ENCODE measurements at places on chromosomes 6 and 20. TPM values are rescaled to one million over a fixed set of nuclear protein-coding genes. Genes with fewer than 3 reads are reported as not detected.
A peak's percentile ranks its signal among the peaks of the same experiment; 100 is the strongest.

GRCh38 chr6:12618296-12618695 is 98.3 kb upstream of the PHACTR1 start:
- no peak overlapping the region for H3K27ac ChIP-seq
- H3K36me3 ChIP-seq: no peaks in the 10 kb centered on the region
- H3K27me3 ChIP-seq: no peaks in the 10 kb centered on the region

- H3K27ac ChIP-seq: no peak overlapping the region
- H3K4me1 ChIP-seq: peaks cover 9% of the 10 kb centered on the region
- no peaks in the 10 kb centered on the region for H3K36me3 ChIP-seq
- peak; percentile 73 for DNase-seq
- peak overlapping the region; percentile 33 for H3K4me3 ChIP-seq
Observed at GRCh38 chr6:26501482-26501986, 1.4 kb downstream of the BTN1A1 start.

- peaks cover 10% of the 10 kb centered on the region for H3K4me1 ChIP-seq
- H3K4me3 ChIP-seq: no peak overlapping the region
- DNase-seq: no peak
- H3K27ac ChIP-seq: no peak overlapping the region
Observed at GRCh38 chr6:157101166-157101565, 222.2 kb downstream of the TMEM242 start.

GRCh38 chr20:37464611-37465010 is 56.4 kb upstream of the NNAT start:
- DNase-seq: no peak
- H3K4me3 ChIP-seq: no peak overlapping the region
- no peaks in the 10 kb centered on the region for H3K36me3 ChIP-seq
- no peaks in the 10 kb centered on the region for H3K27me3 ChIP-seq

GRCh38 chr20:58852543-58853271 is at the start of gene GNAS:
Gene GNAS (plus strand): TSS chr20:58852716.
- peaks cover 79% of the 10 kb centered on the region for H3K27me3 ChIP-seq
- peak within 1 kb of the TSS; percentile 44 for H3K4me3 ChIP-seq
- no peak within 1 kb of the TSS for H3K27ac ChIP-seq
- peak; percentile 84 for DNase-seq
- no peaks in the 10 kb centered on the region for H3K36me3 ChIP-seq

DNA sequence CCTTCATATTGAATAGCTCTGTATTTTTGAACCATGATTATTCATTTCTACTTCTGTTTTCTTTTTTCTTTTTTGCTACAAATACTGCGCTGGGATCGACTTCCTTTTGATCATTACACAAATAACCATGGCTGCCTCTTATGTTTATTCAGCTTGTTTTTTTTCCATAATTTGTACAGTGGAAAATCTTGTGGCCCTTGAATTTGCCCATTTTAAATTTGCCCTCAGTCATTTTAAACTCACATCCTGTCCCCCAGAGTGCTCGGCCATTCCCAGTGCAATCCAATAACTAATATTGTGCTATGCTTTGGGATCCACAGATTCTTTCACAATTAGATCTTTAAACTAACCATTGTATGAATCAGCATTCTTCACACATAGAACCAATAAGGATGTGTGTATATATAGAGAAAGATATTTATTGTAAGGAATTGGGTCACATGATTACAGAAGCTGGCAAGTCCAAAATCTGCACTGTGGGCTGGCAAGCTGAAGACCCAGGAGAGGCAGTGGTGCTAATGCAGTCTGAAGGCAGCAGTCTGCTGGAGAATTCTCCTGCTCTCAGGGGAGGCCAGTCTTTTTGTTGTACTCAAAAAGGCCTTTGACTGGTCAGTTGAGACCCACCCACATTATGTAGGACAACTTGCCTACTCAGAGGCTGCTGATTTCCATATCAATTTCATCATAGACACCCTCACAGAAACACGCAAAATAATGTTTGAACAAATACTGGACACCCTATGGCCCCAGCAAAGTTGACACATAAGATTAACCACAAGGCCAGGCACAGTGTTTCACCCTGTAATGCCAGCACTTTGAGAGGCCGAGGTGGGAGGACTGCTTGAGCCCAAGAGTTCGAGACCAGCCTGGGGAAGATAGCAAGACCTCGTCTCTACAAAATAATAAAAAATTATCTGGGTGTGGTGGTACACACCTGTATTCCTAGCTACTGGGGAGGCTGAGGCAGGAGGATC is 147.1 kb downstream of the MTHFD1L start:
- no peak overlapping the region for H3K4me3 ChIP-seq
- H3K27ac ChIP-seq: no peak overlapping the region
- H3K36me3 ChIP-seq: no peaks in the 10 kb centered on the region
- H3K4me1 ChIP-seq: peaks cover 3% of the 10 kb centered on the region

GRCh38 chr6:149923327-149923986 is 536 bp upstream of the RAET1G start:
- no peak overlapping the region for H3K27ac ChIP-seq
- H3K4me3 ChIP-seq: peak overlapping the region; percentile 60
- no peaks in the 10 kb centered on the region for H3K27me3 ChIP-seq
- peaks cover 16% of the 10 kb centered on the region for H3K4me1 ChIP-seq

- H3K36me3 ChIP-seq: no peaks in the 10 kb centered on the region
- H3K4me1 ChIP-seq: no peaks in the 10 kb centered on the region
- H3K4me3 ChIP-seq: no peak overlapping the region
- H3K27me3 ChIP-seq: no peaks in the 10 kb centered on the region
- no peak overlapping the region for H3K27ac ChIP-seq
Observed at GRCh38 chr6:80690551-80691131, 584.2 kb downstream of the BCKDHB start.

GRCh38 chr20:2365666-2366065 is 15.0 kb upstream of the TGM6 start:
- H3K27me3 ChIP-seq: peaks cover 5% of the 10 kb centered on the region
- no peaks in the 10 kb centered on the region for H3K4me1 ChIP-seq
- H3K36me3 ChIP-seq: no peaks in the 10 kb centered on the region
- no peak for DNase-seq
- no peak overlapping the region for H3K4me3 ChIP-seq

DNA sequence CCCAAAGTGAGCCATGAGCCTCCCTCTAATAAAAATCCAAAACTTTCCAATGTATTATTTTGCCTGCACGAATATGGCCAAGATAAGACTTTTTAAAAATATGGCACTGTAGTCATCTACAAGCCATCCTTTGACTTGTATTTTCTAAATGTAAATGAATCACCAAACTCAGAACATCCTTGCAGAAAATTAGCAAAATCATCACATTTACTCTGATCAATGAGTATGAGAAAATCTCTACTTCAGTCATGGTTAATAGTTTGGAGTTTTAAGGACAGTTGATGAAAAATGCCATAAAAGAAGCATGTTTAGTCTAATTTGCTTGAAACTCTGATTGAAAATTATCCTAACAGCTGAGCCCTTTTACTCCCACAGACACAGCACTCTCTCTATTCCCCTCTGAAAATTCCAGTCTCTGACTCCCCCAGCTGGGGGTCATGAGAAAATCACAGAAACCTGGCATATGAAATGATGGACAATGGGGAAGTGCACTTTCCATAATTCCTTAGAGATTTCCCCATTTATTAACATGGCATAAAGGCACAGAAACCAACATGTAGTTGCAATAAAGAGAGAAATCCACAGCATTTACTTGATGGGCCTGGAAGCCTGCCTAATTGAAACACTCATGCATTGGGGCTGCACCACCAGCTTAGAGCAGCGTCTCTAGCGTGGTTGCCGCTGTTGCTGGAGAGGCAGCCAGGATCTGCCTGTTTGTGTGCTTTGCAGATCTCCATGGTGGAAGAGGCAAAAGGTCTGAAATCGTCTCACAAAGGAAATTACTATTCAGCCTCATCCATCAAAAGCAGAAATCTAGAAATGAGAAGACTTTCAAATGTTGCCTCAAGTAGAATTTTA is 214.0 kb downstream of the WDR27 start:
- no peaks in the 10 kb centered on the region for H3K27me3 ChIP-seq
- H3K4me3 ChIP-seq: no peak overlapping the region
- no peak for DNase-seq
- no peaks in the 10 kb centered on the region for H3K36me3 ChIP-seq

DNA sequence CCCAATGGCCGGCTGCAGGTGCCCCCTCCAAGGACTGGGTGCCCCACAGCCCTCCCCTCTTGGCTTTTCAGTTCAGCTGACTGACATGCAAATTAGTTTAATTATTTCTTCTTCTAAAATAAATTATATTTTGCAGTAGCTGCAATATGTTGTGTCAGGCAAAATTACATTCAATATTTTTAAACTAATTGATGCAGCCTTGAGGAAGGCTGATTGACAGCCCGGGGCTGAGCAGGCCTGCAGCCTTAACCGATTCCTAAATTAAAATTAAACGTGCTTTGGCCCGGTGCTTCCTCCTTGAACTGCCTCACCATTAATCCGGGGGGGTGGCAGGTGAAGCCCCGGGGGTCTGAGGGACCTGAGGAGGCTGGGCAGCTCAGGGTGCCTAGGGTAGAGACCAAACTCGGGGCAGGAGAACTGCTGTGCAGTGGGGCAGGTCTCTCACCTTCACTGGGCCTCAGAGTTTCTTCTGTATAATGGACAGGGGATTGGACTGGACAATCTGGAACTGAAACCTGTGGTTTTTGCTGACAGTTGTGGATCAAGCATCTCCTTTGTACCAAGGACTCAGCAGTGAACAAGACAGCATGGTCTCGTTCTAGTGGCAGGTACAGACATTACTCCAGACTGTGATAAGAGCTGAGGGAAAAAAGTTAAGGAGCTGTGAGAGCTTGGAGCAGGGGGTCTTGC is 72.5 kb downstream of the CD40 start:
- no peak overlapping the region for H3K4me3 ChIP-seq
- DNase-seq: no peak
- peaks cover 14% of the 10 kb centered on the region for H3K27me3 ChIP-seq
- H3K4me1 ChIP-seq: no peaks in the 10 kb centered on the region
- H3K36me3 ChIP-seq: no peaks in the 10 kb centered on the region
- no peak overlapping the region for H3K27ac ChIP-seq

DNA sequence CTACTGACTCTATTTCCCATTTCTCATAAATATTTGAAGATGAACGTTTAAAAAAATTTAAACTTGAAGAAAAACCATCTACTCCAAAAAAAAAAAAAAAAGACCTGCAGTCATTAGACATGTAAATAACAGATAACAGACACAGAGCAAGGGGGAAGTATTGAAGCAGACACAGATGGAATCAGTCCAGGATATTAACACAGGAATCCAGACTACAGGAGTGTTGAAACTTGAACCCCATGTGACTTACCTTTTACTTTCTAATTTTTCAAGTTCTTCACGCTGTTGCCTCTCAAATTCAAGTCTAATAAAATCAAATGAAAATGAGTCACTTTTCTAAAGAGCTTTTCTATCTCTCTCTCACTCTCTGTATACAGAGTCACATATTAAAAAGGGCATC is 191.8 kb downstream of the KIF16B start:
- H3K27ac ChIP-seq: no peak overlapping the region
- no peak overlapping the region for H3K4me3 ChIP-seq
- no peaks in the 10 kb centered on the region for H3K36me3 ChIP-seq
- H3K4me1 ChIP-seq: no peaks in the 10 kb centered on the region
- no peaks in the 10 kb centered on the region for H3K27me3 ChIP-seq
- DNase-seq: no peak

GRCh38 chr6:46184114-46184513 is 13.3 kb upstream of the ENPP5 start:
- no peaks in the 10 kb centered on the region for H3K27me3 ChIP-seq
- H3K27ac ChIP-seq: no peak overlapping the region
- H3K4me1 ChIP-seq: peaks cover 5% of the 10 kb centered on the region

- no peak for DNase-seq
- no peaks in the 10 kb centered on the region for H3K4me1 ChIP-seq
- no peak overlapping the region for H3K4me3 ChIP-seq
- no peaks in the 10 kb centered on the region for H3K27me3 ChIP-seq
Observed at GRCh38 chr6:167956983-167957492, 40.4 kb upstream of the KIF25 start.

- H3K4me3 ChIP-seq: no peak overlapping the region
- no peaks in the 10 kb centered on the region for H3K27me3 ChIP-seq
- no peaks in the 10 kb centered on the region for H3K4me1 ChIP-seq
- no peaks in the 10 kb centered on the region for H3K36me3 ChIP-seq
- DNase-seq: no peak
Observed at GRCh38 chr20:1721687-1722512, 64.3 kb upstream of the SIRPG start.

DNA sequence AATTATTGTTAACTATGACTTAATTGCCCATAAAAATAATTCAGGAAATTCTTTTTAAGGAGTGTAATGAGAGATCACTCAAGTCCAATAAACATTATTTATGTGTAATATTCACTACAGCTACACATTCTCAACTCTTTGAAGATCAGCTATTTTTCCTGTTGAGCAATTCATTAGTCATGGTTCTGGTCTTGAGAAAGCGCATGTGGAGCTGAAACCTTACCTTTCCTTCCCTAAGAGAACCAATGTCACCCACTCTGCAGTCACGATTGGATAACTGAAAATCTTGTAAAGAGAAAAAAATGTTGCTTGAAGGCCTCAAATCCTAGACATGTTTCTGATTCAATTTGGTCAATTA is 736.9 kb upstream of the MARCKS start:
- H3K4me3 ChIP-seq: no peak overlapping the region
- no peaks in the 10 kb centered on the region for H3K27me3 ChIP-seq
- no peak overlapping the region for H3K27ac ChIP-seq
- DNase-seq: no peak
- no peaks in the 10 kb centered on the region for H3K36me3 ChIP-seq

DNA sequence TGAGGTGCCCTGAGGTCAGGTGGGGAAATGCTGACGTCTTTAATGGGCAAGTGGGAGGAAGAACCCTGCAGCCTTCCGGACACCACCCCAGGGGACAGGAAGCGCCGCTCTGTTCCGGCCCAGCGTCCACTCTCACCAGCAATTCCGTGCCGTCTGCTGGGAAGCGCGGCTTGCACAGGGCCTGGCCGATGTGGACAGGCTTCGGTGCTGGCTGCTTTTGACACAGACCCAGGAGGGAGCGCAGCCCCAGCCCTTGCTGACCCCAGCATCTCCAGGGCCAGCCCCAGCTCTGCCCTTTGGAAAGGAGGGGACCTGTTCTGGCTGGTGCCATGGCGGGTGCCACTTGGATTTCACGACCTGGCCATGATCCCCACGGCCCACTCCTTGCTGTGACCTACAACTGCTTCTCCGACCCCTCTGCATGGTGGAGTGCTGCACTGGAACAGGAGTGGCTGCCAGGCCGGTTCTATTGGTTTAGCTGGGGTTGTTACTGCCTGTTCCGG is 123.2 kb downstream of the DLL1 start:
- peak overlapping the region; percentile 40 for H3K4me3 ChIP-seq
- no peaks in the 10 kb centered on the region for H3K27me3 ChIP-seq
- peak overlapping the region; percentile 71 for H3K27ac ChIP-seq
- no peaks in the 10 kb centered on the region for H3K36me3 ChIP-seq
- DNase-seq: peak; percentile 58
- no peaks in the 10 kb centered on the region for H3K4me1 ChIP-seq

ERVFRD-1 gene
- 0.55 TPM for total RNA-seq

GNAS-AS1 gene
- 1.1 TPM for total RNA-seq

CTAGE9 gene
- total RNA-seq: not detected

CST2 gene
- total RNA-seq: not detected

IFT52 gene
- 20.4 TPM for total RNA-seq

PRIM2 gene
- 8.5 TPM for total RNA-seq

FAM50B gene
- 13.1 TPM for total RNA-seq

MYMX gene
- total RNA-seq: 0.52 TPM

HSPA12B gene
- 33.7 TPM for total RNA-seq

OR11A1 gene
- not detected for total RNA-seq

PDYN gene
- not detected for total RNA-seq
